ENCODE measurements at places on chromosomes 3 and 15.

DNA sequence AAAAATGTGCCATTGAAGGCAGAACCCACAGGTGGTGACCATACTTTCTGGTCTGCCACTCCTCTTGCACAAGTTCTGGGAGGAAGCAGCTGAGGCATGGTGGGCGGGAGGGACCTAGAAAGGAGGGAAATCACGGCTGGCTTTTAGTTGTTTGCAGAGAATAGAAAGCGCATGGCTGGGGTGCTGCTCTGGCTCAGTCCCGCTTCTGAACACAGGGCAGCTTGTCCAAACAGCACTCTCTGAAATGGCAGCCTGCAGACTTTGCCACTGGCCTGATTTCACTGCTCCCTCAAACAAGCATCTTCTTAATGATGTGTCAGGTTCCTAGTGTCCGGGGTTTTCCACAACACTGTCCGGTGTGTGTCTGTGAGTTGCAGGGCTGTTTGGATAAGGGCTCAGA lies 76.7 kb downstream of the AAGAB start:
- no peak for DNase-seq

GRCh38 chr3:29754346-29754745 lies 473.5 kb downstream of the RBMS3 start:
- no peak for DNase-seq

DNA sequence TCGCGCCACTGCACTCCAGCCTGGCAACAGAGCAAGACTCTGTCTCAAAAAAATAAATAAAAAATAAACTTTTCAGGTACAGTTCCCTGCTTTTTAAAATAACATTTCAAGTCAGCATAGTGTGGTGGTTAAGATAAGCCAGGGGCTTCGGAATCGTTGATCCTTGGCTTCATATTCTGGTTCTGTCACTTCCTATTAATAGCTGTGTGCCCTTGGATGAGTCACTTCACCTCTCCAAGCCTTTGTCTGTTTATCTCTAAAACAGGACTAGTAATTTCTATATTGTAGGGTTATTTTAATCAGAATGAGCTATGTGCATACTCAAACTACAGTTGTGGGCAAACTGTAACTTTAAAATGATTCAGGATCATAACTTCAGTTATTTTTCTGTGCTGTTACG lies 53.8 kb upstream of the SENP5 start:
- DNase-seq = no peak

GRCh38 chr15:92797168-92798052 lies 102.7 kb upstream of the CHD2 start:
- DNase-seq = no peak

GRCh38 chr3:194974468-194975135 lies 288.9 kb downstream of the FAM43A start:
- no peak for DNase-seq

- no peak for DNase-seq
Observed at GRCh38 chr3:57709559-57709958, 16.7 kb upstream of the DENND6A start.

DNA sequence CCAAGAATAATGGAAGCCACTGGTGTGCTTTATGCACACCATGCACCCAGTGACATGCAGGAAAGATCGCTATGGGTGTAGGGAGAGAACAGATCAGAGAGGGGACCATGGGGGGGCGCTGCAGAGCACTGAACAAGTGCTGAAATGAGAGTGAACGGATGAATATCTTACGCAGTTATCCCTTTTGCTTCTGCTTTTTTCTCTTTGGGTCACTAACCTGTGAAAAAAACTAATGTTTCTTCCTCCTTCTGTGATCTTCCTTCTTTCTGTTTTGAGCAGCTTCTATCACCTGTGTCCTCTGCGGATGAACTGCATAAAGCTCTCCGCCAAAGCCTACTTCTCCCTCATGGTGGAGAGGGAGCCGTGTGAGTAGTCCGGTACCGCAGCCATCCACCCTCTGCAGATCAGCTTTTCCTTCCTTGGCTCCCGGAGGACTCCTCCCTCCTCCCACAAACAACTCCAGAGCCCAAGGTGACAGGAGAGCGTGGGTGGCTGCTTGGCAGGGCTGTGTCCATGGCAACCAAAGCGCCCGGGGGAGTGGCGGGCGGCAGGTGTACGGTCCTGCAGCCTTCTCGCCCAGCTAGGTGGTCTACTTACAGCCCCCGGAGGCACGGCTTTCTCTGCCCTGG lies 106.2 kb downstream of the DGKG start:
- DNase-seq = no peak

- DNase-seq = no peak
Observed at GRCh38 chr3:149581248-149581647, 76.6 kb downstream of the WWTR1 start.

DNA sequence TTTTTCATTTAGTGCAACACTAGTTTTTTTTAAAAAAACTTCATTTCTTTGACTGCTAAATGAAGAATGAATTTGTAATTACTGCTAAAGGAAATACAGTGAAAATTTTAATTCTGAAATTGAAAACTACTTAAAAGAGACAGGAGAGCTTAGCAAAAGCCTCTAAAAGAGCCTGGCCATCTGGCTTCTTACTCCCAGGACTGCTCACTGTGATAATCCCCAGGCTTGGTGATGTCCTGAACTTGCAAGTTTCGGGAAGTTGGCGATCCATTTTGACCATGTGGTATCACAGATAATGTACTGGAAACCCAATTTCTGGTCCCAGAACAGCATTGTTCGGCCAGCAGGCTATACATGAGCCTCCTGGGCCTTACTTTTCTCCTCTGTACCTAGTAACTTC lies 292.1 kb downstream of the FGF12 start:
- DNase-seq = no peak

DNA sequence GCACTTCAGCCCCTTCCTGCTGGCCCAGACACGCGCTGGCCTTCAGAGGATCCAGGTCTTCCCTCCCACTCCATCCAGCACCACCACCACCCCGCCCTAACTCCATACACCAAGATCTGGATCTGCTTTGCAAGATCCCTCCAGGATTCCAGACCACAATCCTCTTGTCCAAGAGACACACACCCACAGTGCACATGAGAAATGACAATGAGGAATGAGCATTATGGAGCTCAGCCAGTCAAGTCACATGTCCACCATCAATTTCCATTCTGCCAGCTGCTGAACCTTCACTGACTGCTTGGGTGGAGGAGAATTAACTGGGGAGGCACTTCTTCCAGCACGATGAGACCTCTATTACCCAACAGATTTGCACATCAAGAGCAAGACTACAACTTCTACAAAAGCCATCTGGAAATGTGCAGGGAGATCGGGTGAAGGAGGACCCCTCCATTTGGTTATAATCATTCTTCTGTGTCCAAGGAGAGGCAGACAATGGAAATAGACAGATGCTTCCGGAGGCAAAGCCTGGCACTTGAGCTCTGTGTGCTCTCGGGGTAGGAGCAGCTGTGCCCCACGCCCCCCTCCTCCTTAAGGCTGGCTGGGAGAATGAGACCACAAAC lies 12.3 kb upstream of the SPATA12 start:
- DNase-seq = no peak

DNA sequence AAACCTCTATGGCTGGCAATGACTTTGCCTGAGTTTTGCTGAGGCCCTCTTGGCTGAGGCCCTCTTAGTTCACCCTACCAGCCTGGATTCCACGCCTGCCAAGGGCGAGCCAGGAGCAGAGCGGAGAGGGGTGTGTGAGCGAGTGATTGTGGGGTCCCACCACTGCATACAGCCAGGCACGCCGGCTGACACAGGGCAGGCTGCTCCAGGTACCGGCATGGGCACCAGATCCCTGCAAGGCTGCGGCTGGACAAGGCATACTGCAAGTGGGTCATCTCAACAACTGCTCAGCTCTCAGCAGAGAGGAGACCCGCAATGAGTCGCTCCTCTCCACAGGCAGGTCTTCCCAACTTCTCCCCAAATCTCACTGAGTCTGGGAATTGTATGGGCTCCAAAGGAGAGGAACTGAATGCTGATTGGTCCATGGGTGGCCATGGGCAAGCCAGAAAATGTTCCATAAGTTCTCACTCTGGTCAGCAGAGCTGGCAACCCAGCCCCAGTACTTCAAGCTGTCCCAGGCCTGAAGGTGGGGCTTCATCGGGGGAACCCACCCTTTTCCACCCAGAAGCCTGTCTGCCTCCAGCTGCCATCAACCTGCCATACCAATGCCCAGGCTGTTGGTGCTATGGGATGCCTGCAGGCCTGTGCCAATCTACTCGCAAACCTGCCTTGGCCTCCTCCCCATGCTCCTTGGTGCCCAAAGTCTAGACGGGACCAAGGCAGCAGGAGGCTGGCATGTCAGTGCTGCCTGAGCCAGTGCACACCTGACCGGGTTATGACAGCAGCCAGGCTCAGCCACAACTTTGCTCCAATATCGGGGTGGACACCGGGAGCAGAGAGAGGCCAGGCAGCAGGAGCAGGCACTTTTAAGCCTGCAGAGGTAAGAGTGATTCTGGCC lies 1273.6 kb upstream of the GBE1 start:
- no peak for DNase-seq

- DNase-seq = no peak
Observed at GRCh38 chr3:24521420-24522145, 26.9 kb upstream of the THRB start.

- no peak for DNase-seq
Observed at GRCh38 chr3:8645712-8646111, 1.1 kb upstream of the SSUH2 start.

GRCh38 chr15:64749999-64750657 lies 25.3 kb downstream of the RBPMS2 start:
- DNase-seq = no peak

GRCh38 chr3:197001972-197002700 lies 27.5 kb downstream of the MELTF start:
- DNase-seq = no peak

DNA sequence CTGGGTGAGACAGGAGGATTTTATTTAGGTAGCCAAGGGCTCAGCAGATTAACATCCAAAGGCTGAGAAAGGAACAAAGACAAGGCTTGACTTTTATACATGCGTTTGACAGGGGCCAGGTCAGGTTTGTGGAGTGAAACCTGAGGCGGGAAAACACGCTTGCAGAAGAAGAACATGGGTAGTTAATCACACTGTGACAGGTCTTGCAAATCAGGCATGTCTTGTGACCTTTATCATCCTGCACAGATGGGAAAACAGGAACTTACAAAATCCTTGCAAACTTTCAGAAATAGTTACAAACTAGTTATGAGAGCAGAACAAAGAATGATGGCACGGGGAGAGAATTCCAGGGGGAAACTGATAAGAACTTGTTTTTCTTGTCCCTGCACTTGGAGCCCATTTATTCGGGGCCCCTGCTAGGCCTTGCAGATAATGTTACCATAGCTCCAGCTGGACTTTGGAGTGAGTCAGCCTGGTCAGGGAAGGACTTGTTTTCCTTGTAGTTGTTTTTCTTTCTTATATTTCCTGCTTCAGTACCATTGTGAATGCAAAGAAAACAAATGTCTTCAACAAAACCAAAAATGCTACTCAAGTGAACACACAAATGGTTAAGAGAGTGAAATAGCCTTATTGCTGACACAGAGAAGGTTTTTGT lies 965.9 kb upstream of the ROBO1 start:
- no peak for DNase-seq

DNA sequence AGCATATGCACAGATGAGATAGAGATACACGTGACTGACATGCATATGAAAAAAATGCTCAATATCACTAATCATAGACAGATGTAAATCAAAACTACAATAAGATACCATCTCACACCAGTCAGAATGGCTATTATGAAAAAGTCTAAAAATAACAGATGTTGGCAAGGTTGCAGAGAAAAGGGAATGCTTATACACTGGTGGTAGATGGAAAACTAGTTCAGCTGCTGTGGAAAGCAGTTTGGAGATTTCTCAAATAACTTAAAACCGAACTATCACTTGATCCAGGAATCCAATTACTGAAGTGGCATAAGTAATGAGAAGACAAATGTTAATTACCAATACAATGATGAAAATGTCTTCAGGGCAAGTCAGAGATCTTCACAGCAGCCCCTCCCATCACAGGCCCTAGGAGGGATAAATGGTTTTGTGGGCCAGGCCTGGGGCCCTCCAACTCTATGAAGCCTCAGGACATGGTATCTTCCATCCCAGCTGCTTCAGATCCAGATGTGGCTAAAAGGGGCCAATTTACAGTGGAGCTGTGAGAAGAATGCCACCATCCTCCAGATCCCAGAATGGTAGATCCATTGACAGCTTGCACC lies 71.4 kb upstream of the PLSCR4 start:
- no peak for DNase-seq

- DNase-seq = peak; percentile 38
Observed at GRCh38 chr15:43285609-43286037, 18.9 kb upstream of the TGM5 start.

DNA sequence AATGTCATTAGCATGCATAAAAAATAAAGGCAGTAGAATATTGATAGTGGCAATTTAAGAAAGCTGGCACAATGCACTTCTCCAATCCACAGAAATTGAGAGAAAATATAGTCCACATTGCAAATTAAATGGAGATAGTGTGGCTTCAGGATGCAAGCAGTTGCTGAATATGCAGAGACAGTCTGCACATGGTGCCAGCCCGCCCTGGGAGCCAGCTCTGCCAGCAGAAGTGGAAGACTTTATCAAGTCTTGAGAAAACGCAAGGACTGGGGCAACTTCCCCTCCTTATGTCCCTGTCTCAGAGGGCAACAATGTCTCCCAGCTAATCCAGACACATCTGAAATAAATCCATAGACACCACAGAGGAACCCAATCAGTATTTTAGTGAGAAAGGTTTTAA lies 57.2 kb downstream of the MB21D2 start:
- no peak for DNase-seq

GRCh38 chr3:121473001-121473400 lies 72.8 kb downstream of the POLQ start:
- no peak for DNase-seq

- DNase-seq = no peak
Observed at GRCh38 chr3:34207806-34208205, 409.4 kb downstream of the PDCD6IP start.

- no peak for DNase-seq
Observed at GRCh38 chr15:91975241-91975978, 121.9 kb downstream of the SLCO3A1 start.

- no peak for DNase-seq
Observed at GRCh38 chr3:132399054-132399929, 18.0 kb upstream of the DNAJC13 start.

DNA sequence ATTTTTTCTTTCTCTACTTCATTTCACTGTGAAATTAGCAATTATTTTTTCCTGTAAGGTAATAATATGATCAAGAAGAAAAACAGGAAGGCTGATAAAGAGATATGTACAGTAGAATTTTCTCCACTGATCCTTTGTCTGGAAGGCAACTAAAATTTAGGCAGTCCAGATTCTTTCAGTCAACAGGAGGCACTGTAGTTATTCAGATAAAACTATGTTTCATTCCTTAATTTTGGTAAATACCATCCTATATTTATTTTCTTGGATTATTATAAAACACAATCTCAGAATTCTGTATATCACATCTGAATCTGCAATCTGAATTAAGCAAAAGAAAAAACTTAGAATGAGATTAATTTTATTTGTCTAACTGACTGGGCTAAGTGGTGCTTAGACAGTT lies 343.2 kb downstream of the LSAMP start:
- DNase-seq = no peak

GRCh38 chr3:152175528-152175889 lies 93.2 kb upstream of the MBNL1 start:
- DNase-seq = no peak

GRCh38 chr15:51775967-51776816 lies 24.8 kb downstream of the TMOD2 start:
- peak; percentile 13 for DNase-seq

GRCh38 chr3:80190051-80190450 lies 422.3 kb upstream of the ROBO1 start:
- DNase-seq = no peak
